ENCODE measurements at places on chromosomes 6 and 20.

DNA sequence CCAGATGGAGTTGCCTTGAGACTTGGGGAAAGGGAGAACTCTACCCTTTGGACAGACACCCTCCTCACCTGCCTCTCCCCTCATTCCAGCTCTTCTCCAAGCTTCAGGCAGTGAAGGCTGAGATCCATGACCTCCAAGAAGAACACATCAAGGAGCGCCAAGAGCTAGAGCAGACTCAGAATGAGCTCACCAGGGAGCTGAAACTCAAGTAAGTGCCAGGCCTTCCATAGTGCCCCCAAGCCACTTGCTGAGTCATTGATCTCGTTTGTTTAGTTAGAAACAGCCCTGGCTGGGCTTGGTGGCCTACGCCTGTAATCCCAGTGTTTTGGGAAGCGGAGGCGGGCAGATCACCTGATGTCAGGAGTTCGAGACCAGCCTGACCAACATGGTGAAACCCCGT lies 39.2 kb downstream of the KIF3B start:
- no peak for DNase-seq

- DNase-seq = no peak
These were observed 72.9 kb downstream of the HDGFL1 start for GRCh38 chr6:22642254-22642653.

DNA sequence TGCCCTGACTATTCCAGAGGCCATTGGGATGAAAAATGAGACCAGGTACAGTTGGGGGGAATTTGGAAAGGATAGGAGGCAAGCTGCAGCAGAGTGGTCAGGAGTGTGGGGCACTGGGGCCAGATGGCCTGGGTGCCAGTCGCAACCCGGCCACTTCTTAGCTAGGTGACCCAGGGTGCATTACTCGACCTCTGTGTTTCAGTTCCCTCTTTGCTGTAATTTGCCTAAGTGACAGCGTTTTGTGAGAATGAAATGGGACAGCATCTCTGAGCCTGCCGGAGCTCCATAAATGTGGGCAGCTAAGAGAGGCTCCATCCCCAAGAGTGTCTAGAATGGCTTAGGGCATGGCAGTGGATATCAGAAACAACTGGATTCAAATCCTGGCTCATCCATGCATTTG lies 13.9 kb downstream of the LRFN2 start:
- no peak for DNase-seq

GRCh38 chr20:46034039-46034438 lies 5.0 kb downstream of the SLC12A5 start:
- no peak for DNase-seq

DNA sequence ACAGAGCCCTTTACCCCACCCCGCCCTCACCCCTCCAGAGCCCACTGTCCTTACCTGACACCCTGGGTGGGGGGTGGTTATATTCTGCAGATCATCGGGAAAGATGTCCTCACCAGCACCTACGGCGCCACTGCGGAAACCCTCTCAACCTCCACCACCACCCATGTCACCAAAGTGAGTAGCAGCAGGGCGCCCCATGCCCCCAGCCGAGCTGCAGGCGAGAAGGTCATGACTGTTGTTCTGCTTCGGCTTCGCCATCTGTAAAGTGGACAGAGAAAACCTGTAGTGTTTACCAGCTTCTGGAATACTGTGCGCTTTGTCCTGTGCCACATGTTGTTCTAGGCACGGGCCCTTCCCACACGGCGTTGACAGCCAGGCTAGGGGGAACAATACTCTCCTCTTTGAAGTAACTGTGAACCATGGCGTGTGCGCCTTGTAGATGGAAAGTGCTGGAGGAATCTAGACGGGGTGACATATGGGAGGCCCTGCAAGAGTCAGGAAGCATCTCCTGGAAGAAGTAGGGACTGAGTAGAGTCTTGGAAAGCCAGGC lies 16.5 kb upstream of the AAR2 start:
- no peak for DNase-seq

GRCh38 chr6:101011186-101011585 lies 130.1 kb upstream of the ASCC3 start:
- no peak for DNase-seq

- DNase-seq = no peak
These were observed 413 bp downstream of the PTPRA start for GRCh38 chr20:2873747-2874041.

DNA sequence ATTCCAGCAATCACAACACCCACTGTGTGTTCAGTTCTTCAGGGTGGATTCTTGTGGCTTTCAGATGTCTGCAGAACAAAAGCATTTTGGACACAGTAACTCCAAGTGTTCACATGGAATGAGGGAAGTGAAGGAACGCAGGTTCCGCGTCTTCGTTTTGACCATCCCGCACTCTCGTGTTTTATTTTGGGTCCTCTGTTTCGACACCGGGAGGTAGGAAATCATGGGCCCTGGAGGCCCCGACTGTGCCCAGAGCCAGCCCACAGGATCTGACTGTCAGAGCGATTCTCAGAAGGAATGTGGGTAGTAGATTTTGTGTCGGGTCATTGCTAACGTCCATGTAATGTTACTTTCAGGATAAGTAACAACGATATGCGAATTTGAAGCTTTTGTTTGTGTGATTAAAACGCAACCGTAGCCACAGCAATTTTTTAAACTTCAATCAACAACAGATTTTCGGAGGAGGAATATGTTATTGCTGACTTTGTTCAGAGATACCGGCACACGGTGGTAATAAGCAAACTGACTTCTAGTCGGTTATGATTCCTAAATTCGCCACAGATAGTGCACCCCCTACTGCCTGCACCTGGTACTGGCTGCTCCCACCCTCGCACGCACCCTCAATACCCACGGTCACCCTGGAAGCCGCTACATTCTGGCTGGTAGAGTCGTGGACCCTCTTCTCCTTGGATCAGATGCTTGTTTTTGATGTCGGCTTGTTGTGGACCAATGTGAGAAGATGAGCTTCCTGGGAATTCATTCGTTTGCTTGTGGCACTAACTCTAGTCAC lies 10.5 kb downstream of the NPEPL1 start:
- no peak for DNase-seq
